COLO829 (cell line): ENCODE measurements at places on chromosomes 7 and 10.

DNA sequence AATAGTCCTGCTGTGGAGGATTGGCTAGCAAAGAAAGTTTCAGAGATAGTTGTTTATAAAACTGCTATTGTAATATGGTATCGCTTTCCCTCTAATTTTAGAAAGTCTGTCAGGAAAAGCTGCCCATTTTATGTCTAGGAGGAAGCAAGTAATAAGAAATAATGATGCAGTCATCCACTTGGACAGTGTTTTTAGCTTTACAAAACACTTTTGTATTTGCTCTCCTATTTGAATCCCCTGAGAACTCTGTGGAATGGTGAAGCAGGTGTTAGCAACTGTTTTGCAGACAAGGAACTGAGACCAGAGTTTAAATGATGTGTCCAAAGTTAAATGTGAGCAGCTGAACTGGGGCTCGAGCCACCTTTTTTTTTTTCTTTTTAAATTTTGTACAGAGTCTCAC lies 455.8 kb downstream of the XPNPEP1 start:
- no peak for DNase-seq

DNA sequence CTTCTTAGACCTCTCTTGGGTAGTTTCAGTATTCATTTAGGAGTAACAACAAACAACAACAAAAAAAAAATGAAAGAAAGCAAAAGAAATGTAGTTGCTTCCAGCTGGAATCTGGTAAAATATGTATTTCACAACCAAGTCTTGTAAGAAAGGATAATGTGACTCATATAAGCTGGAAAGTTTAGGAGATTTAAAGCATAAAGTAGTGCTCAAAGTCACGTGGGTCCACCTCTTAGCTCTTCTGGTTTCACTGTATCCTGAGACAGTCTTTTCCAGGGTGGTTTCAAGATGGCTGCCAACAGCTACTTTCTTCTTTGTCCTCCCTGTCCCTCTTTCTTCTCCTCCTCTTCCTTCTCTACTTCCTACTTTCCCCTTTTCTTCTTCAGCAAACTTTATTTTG lies 69.5 kb upstream of the CDK13 start:
- DNase-seq, result no peak

- peak; percentile 61 for DNase-seq
These were observed at the start of gene GPR37 for GRCh38 chr7:124765401-124766352. Gene GPR37, minus strand, starts transcription at chr7:124765792. Its CDS starts 816 bp downstream, at chr7:124764976.

GRCh38 chr10:129710510-129710847 lies 243.4 kb downstream of the MGMT start:
- no peak for DNase-seq

- DNase-seq, result no peak
These were observed 37.7 kb upstream of the TOMM7 start for GRCh38 chr7:22860337-22860736.
